ENCODE measurements at places on chromosomes 7 and 10.

- peak; percentile 18 for DNase-seq
- H3K27ac ChIP-seq, result no peak overlapping the region
- H3K4me3 ChIP-seq, result no peak overlapping the region
- H3K4me1 ChIP-seq, result peaks cover 4% of the 10 kb centered on the region
- no peaks in the 10 kb centered on the region for H3K36me3 ChIP-seq
Measured at GRCh38 chr10:119608316-119609155, 11.8 kb upstream of the TIAL1 start.

GRCh38 chr7:77799078-77799964 is 748 bp downstream of the PHTF2 start:
- peak; percentile 19 for DNase-seq
- peak overlapping the region; percentile 91 for H3K27ac ChIP-seq
- H3K27me3 ChIP-seq, result no peaks in the 10 kb centered on the region
- H3K4me3 ChIP-seq, result peak overlapping the region; percentile 84
- peaks cover 37% of the 10 kb centered on the region for H3K36me3 ChIP-seq

DNA sequence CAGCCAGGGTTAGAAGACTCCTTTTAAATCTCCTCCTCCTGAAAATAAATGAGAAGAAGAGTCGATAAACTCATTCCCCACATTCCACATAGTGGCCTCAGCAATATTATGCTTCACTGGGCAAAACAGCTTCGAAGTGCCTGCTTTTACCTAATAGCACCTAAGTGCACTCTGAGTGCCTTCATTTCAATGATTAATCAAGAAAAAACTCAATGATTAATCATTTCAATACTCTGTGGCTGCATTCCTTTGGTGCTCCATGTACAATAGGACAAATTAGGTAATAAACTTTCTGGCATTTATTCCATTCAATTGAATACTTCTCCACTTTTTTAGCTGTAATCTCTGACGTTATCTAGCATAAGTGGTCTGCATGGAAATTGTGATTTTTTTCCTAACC is 174.6 kb downstream of the CCDC71L start:
- H3K4me1 ChIP-seq, result peaks cover 6% of the 10 kb centered on the region
- H3K36me3 ChIP-seq, result no peaks in the 10 kb centered on the region
- no peak for DNase-seq
- no peaks in the 10 kb centered on the region for H3K27me3 ChIP-seq
- H3K27ac ChIP-seq, result no peak overlapping the region
- H3K4me3 ChIP-seq, result no peak overlapping the region

GRCh38 chr7:80107278-80107677 is 27.4 kb upstream of the GNAI1 start:
- peak overlapping the region; percentile 87 for H3K27ac ChIP-seq
- H3K4me3 ChIP-seq, result no peak overlapping the region
- DNase-seq, result no peak
- no peaks in the 10 kb centered on the region for H3K27me3 ChIP-seq
- peaks cover 32% of the 10 kb centered on the region for H3K4me1 ChIP-seq
- H3K36me3 ChIP-seq, result no peaks in the 10 kb centered on the region

- peaks cover 55% of the 10 kb centered on the region for H3K4me1 ChIP-seq
- no peak for DNase-seq
- H3K27ac ChIP-seq, result no peak overlapping the region
- H3K4me3 ChIP-seq, result no peak overlapping the region
Measured at GRCh38 chr7:70314221-70314620, 715.9 kb downstream of the AUTS2 start.

DNA sequence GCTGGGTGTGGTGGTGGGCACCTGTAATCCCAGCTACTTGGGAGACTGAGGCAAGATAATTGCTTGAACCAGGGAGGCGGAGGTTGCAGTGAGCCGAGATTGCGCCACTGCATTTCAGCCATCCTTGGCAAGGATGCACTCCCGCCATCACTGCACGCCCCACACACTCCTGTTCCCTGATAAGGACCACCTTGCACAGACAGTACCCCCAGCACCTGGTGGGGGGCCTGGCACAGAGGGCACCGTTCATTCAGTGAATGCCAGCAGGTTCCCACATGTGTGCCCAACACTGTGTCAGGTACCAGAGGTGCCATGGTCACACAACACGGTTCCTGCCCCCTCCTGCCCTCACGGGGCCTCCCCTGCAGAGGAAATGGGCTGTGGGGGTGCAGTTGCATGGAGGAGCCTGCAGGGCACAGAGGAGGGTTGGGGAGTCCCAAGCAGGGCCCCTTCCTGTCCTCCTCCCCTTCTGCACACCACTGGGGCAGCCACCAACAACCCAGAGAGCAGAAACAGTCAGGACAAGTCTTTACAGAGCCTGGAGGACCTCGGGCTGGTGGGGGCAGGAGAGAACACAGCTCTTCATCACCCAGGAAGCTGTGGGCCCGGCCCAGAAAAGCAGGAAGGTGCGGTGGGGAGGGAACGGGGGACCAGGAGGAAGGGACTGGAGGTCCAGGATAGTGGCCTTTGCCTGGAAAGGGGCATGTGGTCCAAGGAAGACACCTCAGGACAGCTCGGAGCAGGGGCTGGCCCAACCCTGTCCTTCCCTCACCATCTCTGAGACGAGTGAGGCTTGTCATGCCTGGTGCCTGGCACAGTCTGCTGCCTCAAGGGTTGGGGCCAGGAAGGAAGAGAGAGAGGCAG is 7.1 kb downstream of the CRYGN start:
- H3K4me1 ChIP-seq, result peaks cover 55% of the 10 kb centered on the region
- no peaks in the 10 kb centered on the region for H3K27me3 ChIP-seq
- H3K4me3 ChIP-seq, result peak overlapping the region; percentile 5

DNA sequence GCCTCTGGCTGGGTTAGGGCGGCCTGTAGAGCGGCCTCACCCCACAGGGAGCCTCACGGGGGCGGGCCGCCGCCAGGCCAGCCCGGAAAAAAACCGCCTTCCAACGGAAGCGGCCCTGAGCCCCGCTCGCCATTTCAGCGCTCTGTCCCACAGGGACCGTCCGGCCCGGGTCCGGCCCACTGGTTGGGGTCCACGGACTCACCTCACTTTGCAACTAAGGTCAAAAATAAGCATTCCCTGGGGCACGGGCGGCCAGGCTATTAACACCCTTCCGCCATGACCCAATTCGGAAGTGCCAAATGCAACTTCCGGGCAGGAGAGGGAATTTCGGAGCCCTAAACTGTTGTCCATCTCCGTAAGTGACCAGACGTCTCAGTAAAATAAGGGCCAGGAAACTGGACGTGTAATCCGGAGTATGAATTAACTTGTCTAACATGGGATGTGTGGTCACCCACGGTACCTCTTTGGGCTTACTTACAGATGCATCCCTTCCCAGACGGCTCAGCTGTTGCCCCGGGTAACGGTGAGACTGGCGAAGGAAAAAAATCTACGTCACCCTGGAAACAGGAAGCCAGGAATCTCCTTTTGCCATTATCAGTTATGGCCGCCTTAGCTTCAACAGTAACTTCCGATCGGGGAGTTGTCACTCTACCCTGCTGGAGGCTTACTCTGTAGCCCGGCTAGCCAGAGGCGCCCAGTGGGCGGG is at the start of gene BBIP1:
Gene BBIP1 (minus strand): TSS at position 538 of the 706 bp plus-strand sequence. CDS start 1,023 bp downstream, outside the sequence.
- peak within 1 kb of the TSS; percentile 96 for H3K27ac ChIP-seq
- peak within 1 kb of the TSS; percentile 97 for H3K4me3 ChIP-seq
- no peak for DNase-seq
- peaks cover 3% of the 10 kb centered on the region for H3K36me3 ChIP-seq
- H3K27me3 ChIP-seq, result no peaks in the 10 kb centered on the region

DNA sequence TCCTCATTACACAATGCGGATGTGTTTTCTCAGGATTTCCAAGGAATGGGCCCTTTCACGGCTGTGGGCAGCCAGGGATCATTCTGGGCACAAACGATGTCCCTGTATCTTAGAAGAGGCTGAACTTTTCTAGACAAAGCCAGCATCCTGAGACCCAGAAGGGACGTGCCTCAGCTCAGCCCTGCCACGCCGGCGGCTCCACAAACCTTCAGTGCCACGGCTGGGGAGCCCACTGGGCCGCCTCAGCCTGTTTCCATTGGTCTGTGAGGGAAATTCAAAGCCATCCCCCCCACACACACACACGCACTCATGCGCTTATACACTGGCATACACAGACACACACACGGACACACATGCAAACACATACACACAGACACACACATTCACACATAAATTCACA is 344.9 kb upstream of the MKI67 start:
- H3K4me1 ChIP-seq, result no peaks in the 10 kb centered on the region
- no peaks in the 10 kb centered on the region for H3K27me3 ChIP-seq
- no peak overlapping the region for H3K27ac ChIP-seq
- H3K36me3 ChIP-seq, result no peaks in the 10 kb centered on the region
- no peak overlapping the region for H3K4me3 ChIP-seq

DNA sequence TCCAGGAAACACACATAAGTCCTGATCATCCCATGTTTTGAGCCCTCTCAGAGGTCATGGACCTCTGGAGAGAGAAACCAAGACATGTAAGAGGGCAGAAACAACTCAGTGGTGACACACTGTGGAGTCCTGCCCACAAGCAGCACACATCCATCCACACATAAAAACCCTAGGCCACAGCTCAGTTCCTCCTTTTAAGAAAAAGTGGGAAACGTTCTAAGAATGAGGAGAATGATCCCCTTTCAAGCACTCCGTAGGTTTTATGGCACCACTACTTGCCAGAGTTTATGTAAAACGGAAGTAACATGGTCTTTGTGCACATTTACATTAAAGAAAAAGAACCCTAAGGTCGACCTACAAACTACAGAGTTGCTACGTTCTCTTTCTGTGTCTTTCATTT is 19.9 kb downstream of the ATAD1 start:
- no peak overlapping the region for H3K27ac ChIP-seq
- no peak overlapping the region for H3K4me3 ChIP-seq
- DNase-seq, result no peak
- peaks cover 59% of the 10 kb centered on the region for H3K36me3 ChIP-seq

DNA sequence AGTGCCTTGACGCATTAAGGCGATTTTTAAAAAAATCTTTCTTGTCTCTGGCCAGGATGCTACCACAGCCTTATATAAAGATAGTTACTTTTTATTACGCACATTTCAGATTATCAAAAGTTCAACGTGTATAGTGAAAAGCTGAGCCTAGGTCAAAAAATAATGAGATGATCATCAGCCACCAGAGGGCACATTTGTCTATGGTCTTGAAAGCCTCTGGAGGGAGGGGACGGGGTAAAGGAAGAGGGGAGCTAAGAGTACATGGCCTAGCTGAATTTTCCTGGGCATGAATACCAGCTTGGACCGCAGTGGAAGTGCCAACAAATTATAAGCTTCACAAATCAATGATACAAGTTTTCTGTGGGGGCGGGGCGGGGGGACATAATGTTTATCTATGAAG is 285.9 kb upstream of the SMIM30 start:
- no peak overlapping the region for H3K27ac ChIP-seq
- H3K36me3 ChIP-seq, result no peaks in the 10 kb centered on the region
- H3K27me3 ChIP-seq, result no peaks in the 10 kb centered on the region
- H3K4me3 ChIP-seq, result no peak overlapping the region
- no peak for DNase-seq

DNA sequence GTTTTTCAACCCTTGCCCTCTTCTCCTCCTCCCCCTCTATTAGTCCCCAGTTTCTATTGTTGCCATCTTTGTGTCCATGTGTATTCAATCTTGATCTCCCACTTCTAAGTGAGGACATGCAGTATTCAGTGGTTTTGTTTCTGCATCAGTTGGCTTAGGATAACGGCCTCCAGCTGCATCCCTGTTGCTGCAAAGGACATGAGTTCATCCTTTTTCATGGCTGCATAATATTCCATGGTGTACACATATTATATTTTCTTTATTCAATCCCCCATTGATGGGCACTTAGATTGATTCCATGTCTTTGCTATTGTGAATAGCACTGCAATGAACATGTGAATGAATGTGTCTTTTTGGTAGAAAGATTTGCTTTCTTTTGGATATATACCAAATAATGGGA is 190.4 kb upstream of the LYZL1 start:
- H3K27me3 ChIP-seq, result peaks cover 9% of the 10 kb centered on the region
- DNase-seq, result no peak
- H3K4me3 ChIP-seq, result no peak overlapping the region

DNA sequence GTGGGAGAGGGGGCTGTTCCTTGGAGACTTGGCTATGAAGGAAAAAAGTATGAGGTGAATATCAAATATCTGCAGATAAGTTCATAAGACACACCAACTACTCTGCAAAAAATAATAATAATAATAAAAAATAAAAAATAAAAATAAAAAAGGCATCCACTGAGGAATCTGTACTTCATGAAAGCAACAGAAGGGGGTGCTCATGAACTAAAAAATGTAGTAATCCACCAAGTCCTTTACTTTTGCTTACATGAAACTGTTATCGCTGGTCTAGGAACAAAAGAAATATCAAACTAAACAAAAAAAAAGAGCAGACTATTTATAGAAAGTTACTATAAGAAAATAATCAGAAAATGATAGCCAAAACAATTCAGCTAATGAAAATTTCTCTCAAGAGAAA is 579.0 kb downstream of the PHTF2 start:
- DNase-seq, result no peak
- H3K4me3 ChIP-seq, result no peak overlapping the region
- H3K27me3 ChIP-seq, result no peaks in the 10 kb centered on the region

Measured in activated CD4-positive, alpha-beta T cell treated with anti-CD3 and anti-CD28 coated beads, Interleukin-2, amount 10 ng/mL, durations not matched to agents 7 days and 5 days (primary cell).